ENCODE measurements at places on chromosomes 7 and 10.

- no peak for DNase-seq
These were observed 38.2 kb upstream of the BET1 start for GRCh38 chr7:94042381-94042780.

GRCh38 chr10:110649347-110650264 lies 5.5 kb downstream of the RBM20 start:
- no peak for DNase-seq

DNA sequence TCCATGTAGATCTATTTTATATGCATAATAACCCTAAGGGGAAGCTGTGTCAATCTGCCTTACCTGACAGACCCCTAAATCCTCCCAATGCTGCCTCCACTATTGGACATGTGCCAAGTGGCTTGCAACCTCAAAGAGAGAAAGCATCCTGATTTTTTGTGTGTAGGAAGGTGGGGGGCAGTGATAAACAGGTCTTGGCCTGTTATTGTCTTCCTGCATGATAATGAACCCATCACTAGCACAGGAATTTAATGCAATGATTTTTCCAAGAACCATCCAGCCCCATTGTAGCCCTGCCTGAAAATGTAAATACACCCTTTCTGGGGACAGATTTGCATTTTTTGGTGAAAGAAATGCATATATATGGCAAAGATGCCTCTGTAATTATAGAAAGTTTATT lies 850.2 kb downstream of the LRMDA start:
- DNase-seq, result no peak

- DNase-seq, result no peak
These were observed 55.6 kb downstream of the GALNT11 start for GRCh38 chr7:152081088-152081487.

- no peak for DNase-seq
These were observed 104.7 kb upstream of the ARMC3 start for GRCh38 chr10:22823109-22823508.

DNA sequence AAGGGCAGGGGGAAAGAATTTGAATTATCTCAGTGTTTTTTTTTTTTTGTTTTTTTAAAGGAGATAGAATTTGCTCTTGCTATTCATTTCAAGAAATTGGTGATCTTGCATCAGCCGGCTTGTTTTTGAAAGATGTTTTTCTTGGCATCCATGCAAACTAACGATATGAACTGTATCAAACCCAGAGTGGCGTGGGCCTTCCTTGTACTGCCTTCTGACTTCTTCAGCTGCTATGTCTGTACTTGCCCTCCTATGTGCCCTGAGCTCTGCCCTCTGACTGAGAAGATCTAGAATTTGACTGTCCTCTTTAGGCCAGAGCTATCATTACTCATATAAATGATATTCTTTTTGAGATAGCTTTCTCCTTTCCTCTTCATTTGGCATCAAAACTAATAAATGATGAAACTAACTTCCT lies 183.1 kb downstream of the EXOC4 start:
- DNase-seq, result no peak

GRCh38 chr10:51654918-51655317 lies 44.5 kb downstream of the CSTF2T start:
- no peak for DNase-seq

DNA sequence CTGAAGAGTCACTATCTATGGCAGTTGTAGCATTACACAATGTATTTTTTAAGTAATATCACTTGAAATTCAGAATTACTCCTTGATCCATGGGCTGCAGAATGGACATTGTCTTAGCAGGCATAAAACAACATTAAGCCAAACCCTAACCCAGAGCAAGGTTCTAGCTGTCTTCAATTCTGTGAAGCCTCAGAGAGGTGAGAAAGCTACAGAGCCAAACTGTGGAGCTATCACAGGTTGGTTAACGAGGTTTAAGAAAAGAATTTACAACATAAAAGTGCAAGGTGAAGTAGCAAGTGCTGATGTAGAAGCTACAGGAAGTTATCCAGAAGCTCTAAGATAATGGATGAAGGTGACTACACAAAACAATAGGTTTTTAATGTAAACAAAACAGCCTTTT lies 582.7 kb upstream of the POT1 start:
- no peak for DNase-seq

DNA sequence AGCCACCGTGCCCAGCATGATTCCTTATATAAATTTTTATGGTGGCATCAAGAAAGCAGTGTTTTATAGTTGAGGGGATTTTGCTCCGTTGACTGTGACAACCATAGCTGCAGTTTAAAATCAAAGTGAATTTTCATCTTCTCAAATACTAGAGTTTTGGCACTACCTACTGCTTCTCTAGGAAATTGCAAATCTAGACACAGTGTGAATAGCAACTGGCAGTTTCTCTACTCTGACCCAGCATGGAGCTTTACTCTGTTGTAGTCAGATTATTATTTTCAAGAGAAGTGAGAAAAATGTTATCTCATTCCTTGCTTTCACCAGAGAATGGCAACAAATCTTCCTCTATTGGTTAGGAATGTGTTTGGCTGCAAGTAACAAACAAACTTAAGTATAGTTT lies 22.9 kb downstream of the MCM10 start:
- DNase-seq, result no peak

GRCh38 chr10:112517451-112517862 lies 70.4 kb downstream of the VTI1A start:
- DNase-seq, result no peak

DNA sequence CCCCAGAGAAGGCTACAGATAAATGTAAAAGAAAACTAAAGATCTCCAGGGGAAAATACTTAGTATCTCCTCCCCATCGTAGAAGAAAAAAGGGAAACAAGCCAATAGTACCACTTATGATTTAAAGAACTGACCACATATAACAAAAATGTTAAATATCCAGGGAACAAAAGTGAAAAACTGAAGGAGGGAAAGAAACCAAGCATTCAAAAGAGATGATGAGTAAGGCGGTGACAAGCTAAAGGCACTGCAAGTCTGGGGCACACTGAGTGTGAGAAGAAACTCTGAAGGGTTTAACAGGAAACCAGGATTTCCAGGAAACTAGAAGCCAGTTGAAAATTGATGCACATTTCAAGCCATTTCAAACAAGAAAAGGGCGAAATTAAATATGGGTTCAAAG lies 226.3 kb downstream of the AHR start:
- no peak for DNase-seq

DNA sequence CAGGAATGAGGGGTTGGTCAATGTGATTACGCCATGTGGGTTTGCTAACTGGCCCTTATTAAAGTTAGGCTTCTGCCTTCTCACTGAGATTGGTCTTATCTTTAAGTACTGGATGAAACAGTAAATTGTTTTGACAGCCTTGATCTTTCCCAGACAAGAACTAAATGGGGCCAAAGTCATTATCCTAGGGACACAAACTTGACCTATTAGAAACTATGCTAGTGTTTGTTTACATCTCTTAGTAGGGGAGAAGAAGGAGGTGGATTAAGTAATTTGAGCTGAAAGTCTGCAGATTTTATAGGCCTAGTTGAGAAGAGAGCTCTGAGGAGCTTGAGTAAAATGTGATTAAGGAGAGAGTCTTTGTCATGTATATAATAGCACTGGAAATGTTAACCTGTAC lies 386.9 kb downstream of the HTR7 start:
- DNase-seq, result no peak

- no peak for DNase-seq
These were observed 14.3 kb upstream of the ZMIZ1 start for GRCh38 chr10:79054203-79055099.

- no peak for DNase-seq
These were observed 2.6 kb downstream of the ABI1 start for GRCh38 chr10:26857991-26858706.

- no peak for DNase-seq
These were observed 33.9 kb downstream of the ICA1 start for GRCh38 chr7:8228068-8228467.

- no peak for DNase-seq
These were observed 2.8 kb downstream of the PRTFDC1 start for GRCh38 chr10:24949616-24950015.

GRCh38 chr10:110045772-110046171 lies 38.0 kb downstream of the ADD3 start:
- DNase-seq, result no peak

GRCh38 chr10:8776926-8777622 lies 722.6 kb downstream of the GATA3 start:
- no peak for DNase-seq

- DNase-seq, result no peak
These were observed 553 bp downstream of the VDAC2 start for GRCh38 chr10:75211007-75211691.

DNA sequence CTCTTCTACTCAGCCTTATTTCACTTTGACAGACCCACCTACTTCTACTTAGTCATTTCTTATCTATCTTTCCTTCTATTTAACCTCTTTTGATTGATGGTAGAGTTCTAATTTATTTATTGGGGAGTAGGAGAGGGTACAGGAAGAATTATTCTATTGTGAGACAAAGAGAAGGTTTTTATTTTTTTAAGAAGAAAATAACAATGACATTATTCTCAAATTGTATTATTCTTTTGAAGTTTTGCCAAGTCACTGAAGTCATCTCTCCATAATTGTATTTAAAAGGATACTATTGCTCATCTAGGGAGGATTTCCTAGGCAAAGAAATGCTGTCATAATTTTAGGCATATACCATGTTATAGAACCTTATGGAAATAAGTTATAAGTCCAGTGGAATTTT lies 52.7 kb downstream of the ITGB8 start:
- DNase-seq, result no peak

DNA sequence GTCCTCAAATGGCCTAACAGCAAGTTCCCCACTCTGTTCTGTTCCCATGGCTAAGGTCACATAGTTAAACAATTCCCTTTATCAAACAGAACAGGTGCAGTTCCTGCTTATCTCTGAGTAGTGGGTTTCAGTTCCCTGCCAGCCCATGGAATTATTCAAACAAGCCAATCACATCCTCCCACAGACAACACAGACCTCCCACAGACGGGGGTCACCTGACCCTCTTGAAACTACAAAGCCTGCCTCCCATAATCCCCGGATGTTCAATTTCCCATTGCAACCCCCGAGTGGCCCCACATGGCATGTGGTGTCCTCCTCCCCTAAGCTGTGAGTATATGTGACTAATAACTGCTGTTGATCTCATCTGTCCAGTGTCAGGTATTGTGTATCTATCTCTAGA lies 64.1 kb downstream of the TMEM168 start:
- no peak for DNase-seq

- DNase-seq, result no peak
These were observed 525.7 kb downstream of the KCNMA1 start for GRCh38 chr10:77111611-77112550.

DNA sequence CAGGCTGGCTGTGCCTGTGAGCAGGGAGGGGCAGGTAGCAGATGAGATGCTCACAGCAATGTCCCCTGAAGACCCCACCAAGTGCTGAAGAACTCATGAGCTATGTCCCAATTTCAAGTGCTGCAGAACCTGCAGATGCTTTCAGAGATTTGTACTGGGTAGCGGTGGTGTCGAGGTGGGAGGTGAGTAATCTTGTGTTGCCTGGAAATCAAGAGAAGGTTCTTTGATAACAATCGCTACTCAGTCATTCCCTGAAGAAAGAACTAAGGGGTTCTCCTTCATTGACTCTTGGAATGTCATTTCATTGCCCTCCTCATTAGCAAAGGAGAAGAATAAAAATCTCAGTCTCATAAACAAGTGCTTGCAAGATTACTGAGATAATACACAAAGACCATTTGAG lies 246.4 kb downstream of the EMX2 start:
- DNase-seq, result no peak

- DNase-seq, result no peak
These were observed 24.0 kb upstream of the NANOS1 start for GRCh38 chr10:119005362-119006043.

DNA sequence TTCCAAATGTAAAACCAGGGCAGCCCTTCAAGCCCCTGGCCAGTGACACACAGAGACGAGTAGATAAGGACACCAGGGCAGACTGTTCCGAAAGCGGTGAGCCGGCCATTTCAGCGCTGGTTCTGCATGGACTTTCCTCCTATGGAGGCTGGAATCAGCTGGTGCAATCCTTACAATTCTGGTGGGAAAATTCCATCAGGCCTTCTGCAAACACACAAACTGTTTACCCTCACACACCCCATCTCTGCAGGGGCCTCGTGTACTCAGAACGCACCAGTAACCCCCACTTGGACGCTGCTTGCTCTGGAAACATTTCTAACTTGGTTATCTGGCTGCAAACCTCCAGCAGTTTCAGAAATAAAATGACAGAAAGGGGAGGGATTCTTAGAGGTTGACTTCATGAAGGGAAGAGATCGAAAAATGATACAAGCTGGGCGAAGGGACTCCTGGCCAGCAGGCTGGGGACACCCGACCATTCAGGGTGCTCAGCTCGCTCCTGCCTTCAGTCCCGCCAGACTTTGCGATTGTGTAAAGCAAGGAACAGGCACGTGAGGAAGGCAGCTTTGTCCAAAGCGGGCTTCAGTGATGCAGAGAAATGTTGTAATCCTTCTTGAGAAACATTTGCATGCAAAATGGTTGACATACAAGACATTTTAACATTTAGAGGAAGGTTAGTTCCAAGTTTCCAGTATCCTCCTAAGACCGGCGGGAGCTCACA lies 19.7 kb upstream of the SHH start:
- DNase-seq, result no peak

- no peak for DNase-seq
These were observed 1.9 kb upstream of the AEBP1 start for GRCh38 chr7:44101966-44102845.

- DNase-seq, result no peak
These were observed 8.6 kb downstream of the RAPGEF5 start for GRCh38 chr7:22348379-22348778.

GRCh38 chr7:148684289-148684830 lies 14.3 kb upstream of the CUL1 start:
- DNase-seq, result no peak

DNA sequence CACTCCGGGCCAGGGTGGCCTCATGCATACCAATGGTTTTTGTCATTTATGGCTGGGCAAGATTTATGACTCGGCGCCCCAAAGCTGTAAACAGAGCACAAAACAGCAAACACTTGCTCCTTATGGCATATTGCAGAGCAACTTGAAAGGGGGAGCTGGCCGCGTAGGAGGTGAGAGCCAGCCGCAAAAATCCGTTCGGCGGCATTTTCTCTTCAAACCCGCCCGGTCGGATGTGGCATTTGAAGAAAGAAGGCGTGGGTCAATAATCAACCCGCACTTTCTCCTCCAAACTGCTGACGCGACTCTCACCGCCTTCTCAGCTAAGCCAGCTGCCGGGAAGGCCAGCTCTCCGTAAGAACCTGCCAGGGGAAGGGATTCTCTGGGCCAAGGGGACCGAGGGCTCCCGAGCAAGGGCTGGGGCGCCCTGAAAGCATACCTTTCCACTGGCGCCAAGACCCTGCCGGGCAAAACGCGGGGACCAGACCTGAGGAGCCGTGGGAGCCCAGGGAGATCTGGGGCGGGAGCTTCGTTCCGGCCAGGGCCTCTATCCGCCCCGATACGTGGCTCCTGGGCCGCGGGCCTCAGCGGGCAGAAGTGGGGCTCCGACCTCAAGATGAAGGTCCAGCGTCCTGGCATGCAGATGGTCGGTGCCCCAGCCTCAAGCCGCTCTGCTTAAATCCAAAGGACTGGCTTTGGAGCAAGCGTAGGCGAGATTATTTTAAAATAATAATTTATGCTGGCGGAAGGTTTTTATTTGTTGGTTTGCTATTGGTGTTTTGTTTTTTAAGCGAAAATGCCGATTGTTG lies 12.9 kb upstream of the HOXA2 start:
- DNase-seq, result no peak

Measured in amygdala (tissue), 56 donors.